ENCODE measurements at places on chromosomes 7 and 10. TPM values are rescaled to one million over a fixed set of nuclear protein-coding genes. Genes with fewer than 3 reads are reported as not detected.

LLCFC1 gene
- total RNA-seq, result not detected

- no peak for DNase-seq
Observed at GRCh38 chr7:11343818-11344413, 370.2 kb downstream of the PHF14 start.

RNF32 gene
- 2.2 TPM for total RNA-seq

GRCh38 chr7:138907850-138908249 lies 73.3 kb downstream of the KIAA1549 start:
- no peak for DNase-seq

DNA sequence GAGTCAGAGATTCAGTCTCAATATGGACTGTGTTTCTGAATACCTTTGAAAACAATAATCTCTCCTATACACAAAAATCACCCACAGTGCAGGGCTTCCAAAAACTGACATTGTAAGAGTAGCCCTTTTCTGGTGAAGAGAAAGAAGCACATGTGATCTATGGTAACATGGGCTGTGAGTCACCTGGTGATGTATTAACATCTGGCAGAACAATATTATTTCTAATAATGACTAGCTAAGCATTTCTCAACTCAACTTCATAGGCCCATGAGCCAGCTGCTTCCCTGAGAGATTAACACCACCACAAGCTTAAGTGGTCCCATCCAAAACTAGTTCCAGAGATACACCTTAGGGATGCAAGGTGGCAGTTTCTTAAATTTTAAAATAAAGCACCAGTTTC lies 331.0 kb upstream of the NRP1 start:
- DNase-seq, result no peak

- no peak for DNase-seq
Observed at GRCh38 chr10:75779276-75779675, 347.9 kb downstream of the LRMDA start.

- no peak for DNase-seq
Observed at GRCh38 chr10:112412696-112413095, 34.0 kb downstream of the ZDHHC6 start.

- DNase-seq, result no peak
Observed at GRCh38 chr10:121288864-121289661, 309.2 kb downstream of the FGFR2 start.

FAM25G gene
- total RNA-seq, result not detected

CLRN3 gene
- not detected for total RNA-seq

DNA sequence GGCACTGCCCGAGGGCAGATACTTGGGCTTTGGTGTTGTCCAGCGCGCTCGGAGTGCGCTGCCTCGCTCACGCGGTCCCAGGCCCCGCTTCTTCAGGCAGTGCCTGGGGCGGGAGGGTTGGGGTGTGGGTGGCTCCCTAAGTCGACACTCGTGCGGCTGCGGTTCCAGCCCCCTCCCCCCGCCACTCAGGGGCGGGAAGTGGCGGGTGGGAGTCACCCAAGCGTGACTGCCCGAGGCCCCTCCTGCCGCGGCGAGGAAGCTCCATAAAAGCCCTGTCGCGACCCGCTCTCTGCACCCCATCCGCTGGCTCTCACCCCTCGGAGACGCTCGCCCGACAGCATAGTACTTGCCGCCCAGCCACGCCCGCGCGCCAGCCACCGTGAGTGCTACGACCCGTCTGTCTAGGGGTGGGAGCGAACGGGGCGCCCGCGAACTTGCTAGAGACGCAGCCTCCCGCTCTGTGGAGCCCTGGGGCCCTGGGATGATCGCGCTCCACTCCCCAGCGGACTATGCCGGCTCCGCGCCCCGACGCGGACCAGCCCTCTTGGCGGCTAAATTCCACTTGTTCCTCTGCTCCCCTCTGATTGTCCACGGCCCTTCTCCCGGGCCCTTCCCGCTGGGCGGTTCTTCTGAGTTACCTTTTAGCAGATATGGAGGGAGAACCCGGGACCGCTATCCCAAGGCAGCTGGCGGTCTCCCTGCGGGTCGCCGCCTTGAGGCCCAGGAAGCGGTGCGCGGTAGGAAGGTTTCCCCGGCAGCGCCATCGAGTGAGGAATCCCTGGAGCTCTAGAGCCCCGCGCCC lies at the start of gene NPY:
Gene NPY, plus strand, starts transcription at position 294 of the 802 bp plus-strand sequence. CDS start 1,051 bp downstream, outside the sequence.
- DNase-seq, result peak; percentile 49

DNA sequence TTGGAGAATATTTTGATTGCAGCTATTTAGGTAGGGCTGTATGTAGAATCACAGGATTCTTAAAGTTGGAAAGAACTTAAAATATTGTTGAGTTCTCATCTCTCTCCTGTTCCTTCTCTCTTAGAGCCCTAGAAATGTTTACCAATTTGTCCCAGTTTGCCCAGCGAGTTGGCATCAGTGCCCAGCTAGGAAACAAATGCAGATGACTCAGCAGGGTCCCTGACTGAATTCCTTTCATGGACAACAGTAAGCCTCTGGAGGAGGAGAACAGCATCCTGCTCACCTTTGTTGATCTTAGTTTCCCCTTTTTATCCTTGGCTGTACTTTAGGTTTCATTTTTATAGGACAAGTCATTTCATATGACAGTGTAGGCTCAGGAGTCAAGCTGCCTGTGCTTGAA lies 89.3 kb downstream of the SEC23IP start:
- DNase-seq, result no peak

- no peak for DNase-seq
Observed at GRCh38 chr10:35214607-35215020, 88.0 kb downstream of the CREM start.

DNA sequence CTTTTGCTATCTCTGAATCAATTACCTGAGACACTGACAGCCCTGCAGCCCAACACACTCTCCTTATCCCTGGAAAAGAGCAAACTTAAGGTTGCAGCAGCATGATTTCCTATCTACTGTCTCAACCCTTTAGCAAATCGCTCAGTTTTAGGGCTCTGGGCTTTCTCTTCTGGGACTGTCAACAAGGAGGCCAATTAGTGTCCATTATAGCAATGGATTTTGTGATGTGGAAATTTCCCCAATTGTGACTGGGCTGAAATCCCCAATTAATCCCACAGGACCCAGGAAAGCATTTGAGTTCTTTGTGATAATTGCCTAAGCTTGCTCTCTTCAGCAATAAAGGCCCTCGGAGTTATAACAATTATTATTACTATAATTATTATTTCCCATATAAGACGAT lies 197.0 kb downstream of the ZNF438 start:
- no peak for DNase-seq

CRPPA gene
- total RNA-seq, result 5.3 TPM

PBLD gene
- total RNA-seq, result 10.3 TPM

- no peak for DNase-seq
Observed at GRCh38 chr10:71697938-71698709, 21.5 kb downstream of the C10orf105 start.

DNA sequence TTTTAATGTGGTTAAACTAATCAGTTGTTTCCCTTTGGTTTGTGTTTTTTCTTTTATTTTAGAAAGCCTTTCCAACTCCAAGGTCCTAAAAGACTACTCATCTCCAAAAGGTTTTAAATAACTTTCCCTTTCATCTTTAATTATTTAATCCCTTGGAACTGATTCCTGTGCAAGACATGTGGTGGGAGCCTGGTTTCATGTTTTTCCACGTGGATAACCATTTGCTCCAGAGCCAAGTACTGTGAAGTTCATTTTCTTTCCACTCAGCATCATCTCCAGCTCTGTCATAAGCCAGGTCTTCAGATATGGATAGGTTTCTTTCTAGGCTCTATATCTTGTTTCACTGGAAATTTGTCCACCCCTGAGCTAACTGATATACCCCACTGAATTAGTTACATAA lies 16.7 kb downstream of the PPP1R3C start:
- no peak for DNase-seq
